SJSA1 (cell line): ENCODE measurements at places on chromosomes 3 and 15. TPM values are rescaled to one million over a fixed set of nuclear protein-coding genes. Genes with fewer than 3 reads are reported as not detected.

- no peak for DNase-seq
These were observed 44.4 kb downstream of the TTBK2 start for GRCh38 chr15:42876224-42876623.

TGM4 gene
- 0.05 TPM in 1 of 2 replicates, not detected in the other for total RNA-seq

GRCh38 chr3:42556089-42556632 lies 25.6 kb downstream of the SEC22C start:
- no peak for DNase-seq

DNA sequence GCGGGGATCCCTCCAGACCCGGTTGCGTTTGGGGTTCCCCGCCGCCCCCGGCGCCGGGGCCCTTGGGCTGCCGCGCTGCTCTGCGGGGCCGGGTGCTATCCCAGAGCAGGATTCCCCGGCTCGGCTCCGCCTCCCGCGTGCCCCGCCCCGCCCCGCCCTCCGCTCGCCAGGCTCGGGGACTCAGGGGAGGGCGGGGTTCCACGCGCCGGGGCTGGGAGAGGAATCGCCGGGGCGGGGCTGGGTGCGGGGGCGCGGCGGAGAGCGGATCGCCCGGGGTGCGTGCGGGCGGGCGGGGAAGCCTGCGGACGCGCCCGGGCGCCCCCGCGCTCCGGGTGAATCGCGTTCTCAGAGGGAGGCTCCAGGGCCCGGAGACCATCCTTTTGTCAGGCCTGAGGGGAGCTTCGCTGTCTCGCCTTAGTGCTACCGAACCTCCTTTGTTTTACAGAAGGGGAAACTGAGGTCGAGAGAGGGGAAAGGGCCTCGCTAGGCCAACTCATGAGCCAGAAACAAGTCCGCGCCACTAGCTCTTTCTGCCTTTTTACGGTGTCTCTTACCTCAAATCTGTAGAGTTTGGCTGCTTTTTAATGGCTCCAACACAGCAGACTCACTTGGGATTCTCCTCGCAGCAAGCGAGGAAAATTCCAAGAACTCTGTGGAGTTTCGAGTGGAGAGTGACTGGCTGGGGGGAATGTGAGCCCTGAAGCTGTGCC lies at the start of gene TMEM158:
Gene TMEM158 (minus strand): TSS at position 82 of the 710 bp plus-strand sequence. CDS start 260 bp downstream, outside the sequence.
- peak; percentile 15 for DNase-seq

GRCh38 chr3:94887065-94887464 lies 824.2 kb downstream of the NSUN3 start:
- no peak for DNase-seq

DNA sequence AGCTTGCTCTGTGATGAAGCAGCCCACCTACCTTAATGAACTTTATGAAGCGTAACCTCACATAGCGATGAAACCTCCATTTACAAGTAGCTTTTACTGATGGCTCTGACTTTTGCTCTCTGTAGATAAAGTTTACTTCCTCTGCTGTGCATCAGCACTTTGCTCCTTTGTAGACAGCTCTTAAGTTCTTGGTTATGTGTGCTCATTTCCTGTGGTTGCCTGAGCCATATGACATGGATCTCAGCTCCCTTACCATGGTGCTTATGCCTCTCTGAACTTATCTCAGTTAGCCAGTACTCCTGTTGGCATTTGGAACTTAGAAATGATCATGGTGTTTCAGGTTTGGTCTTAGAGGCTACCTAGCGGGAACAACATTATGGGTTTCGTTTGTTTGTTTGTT lies 7.8 kb downstream of the MFSD1 start:
- DNase-seq, result no peak

GRCh38 chr3:72065236-72065635 lies 280.3 kb upstream of the PROK2 start:
- no peak for DNase-seq

- DNase-seq, result no peak
These were observed 5.5 kb upstream of the CCDC39 start for GRCh38 chr3:180684807-180685206.

GP5 gene
- not detected in 2 replicates for total RNA-seq

GRCh38 chr15:27850050-27850449 lies 249.1 kb downstream of the OCA2 start:
- no peak for DNase-seq
